CD4-positive, alpha-beta memory T cell (primary cell): ENCODE measurements at places on chromosomes 5 and 9.

- no peak for DNase-seq
Measured at GRCh38 chr5:150189728-150190502, at the start of gene SLC6A7. SLC6A7 (plus strand) TSS chr5:150190062; CDS start chr5:150190328, 266 bp downstream.

- no peak for DNase-seq
Measured at GRCh38 chr5:126872561-126873354, 95.8 kb downstream of the LMNB1 start.

DNA sequence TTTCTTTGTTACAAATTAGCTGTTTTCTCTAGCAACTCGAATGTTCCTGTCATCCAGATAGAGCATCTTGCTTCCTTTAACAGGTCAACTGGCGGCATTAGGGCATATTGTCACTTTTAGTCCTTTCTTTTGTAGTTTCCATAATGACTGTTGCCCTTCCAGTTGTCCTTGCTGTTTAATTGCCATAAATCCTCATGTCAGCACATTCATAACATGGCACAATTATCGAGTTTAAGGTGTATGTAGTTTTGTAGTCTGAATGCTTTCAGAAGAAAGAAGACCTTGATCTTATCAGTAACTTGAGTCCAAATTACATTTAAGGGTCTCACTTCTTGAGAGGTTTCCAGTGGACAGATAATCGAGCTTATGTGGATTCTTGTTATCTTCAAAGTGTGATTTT, 161.7 kb upstream of the CDH12 start:
- no peak for DNase-seq

GRCh38 chr5:43416803-43417394, 4.7 kb upstream of the CCL28 start:
- no peak for DNase-seq

- no peak for DNase-seq
Measured at GRCh38 chr5:59837071-59837470, 56.5 kb downstream of the PDE4D start.

GRCh38 chr5:38515646-38516045, 40.8 kb downstream of the LIFR start:
- no peak for DNase-seq

- DNase-seq: no peak
Measured at GRCh38 chr9:121633736-121634135, 17.7 kb upstream of the DAB2IP start.

DNA sequence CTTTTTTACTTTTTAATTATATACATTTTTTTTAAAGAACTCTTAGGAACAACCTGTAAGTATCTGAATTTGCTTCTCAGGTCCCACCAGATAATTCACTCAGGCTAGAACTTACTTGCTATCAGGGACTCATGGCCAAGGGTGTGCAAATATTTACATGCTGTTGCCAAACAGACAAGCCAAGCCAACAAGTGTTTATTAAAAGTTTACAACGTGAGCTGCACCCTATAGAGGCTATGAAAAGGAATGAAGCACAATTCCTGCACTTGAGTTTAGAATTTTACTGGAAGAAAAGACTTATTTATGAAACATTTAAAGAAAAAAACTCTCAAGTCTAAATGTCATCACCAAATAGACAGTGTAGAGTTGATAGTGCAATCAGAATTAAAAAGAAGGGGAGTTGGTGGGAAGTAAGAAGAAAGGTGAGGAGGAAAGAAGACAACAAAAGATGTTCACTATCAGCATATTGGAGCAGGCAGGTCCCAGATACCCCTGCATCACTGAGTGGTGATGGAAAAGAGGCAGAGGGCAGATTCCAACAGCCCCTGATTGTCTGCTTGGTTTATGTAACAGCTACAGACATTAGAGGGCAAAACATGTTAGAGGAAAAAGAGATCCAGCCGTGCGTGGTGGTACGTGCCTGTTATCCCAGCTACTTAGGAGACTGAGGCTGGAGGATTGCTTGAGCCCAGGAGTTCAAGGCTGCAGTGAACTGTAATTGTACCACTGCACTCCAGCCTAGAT, 32.8 kb downstream of the SH3RF2 start:
- no peak for DNase-seq

DNA sequence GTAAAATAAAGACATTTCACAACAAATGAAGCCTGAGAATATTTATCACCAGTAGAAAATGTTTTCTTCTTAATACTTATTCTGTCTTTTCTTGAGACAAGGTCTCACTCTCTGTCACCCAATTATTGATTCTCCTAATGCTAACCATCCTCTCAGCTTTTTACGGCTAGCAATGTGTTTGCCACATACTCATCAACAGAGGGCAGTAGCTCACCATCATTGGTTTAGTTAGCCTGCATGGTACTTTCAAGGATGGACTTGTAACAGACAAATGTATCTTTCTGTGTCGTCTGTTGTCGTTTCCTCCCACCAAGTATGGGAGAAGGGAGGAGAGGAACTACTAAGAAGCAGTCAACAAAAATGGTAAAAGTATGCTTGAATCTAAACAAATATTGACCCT, 5.9 kb upstream of the ACO1 start:
- DNase-seq: peak; percentile 56

GRCh38 chr9:18343784-18344183, 130.2 kb upstream of the ADAMTSL1 start:
- no peak for DNase-seq

DNA sequence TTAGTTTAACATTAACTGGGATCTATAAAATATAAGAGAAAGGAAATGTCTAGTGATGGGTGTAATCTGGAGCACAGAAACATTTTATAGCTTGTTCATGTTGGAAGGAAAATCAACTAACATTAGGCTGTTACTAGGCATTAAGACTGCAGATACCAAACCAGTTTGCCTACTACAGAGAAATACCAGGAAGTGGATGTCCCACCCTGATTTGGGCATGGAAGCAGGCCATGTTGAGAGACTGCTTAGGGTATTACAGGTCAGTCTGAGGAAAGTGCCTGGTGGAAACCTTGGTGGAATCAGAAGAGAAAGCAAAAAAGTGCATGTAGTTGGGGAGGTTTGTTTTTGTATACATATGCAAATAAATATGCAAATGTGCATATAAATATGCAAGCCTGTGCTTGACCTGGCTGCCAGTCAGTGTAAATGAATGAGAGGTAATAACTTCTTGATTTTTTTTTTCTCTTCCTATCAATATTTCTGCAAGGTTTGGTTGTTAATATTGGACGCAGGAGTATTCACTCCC, 9.6 kb upstream of the CCDC112 start:
- DNase-seq: no peak

DNA sequence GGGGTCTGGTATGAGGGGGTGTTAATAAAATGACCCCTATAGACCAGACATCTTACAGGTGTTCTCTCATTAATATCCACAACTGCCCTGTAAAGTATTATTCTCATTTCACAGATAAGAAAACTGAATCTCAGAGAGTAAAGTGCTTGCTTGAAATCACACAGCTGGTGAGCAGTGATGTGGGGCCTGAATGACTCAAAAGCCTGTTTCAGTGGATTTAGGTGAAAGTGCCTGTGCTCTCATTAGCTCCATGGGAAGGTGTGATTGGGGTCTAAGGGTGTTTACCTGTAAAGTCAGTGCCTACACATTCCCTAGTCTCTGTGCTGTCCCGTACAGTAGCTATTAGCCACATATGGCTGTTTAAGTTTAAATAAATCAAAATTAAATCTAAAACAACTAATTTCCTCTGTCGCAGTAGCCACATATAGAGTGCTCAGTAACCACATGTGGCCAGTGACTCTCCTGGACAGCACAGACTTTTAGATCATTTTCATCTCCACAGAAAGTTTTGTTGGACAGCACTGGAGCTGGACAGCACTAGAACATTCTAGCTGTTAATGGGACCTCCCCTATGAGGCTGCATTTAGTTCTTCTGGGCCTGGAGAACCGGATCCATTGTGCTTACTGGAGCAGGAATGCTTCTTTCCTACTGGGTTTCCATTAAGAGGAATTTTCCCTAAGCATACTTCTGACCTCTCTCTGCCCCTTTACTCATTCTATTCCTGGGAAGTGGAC, 52.5 kb upstream of the SEMA6A start:
- DNase-seq: no peak

DNA sequence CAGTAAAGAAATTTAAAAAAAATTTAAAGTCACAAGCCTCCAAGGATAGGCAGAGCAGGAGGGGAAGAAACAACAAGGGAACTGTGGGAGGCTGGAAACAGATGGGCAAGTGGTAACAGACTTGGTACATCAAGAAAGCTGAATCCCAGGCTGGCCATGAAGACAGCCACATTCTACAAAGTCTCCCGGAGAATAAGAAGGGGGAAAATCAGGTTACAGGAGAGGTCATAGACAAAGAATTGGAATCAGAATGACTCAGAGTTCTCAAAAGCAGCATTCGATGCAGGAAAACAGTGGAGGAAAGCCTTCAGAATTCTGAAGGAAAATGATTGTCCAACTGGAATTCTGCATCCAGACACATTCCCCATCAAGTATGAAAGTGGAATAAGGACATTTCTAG, 129.7 kb downstream of the ADAMTS2 start:
- DNase-seq: no peak

- DNase-seq: no peak
Measured at GRCh38 chr5:141095263-141095641, 837 bp downstream of the PCDHB2 start.

GRCh38 chr5:132827943-132828673, 2.3 kb downstream of the SHROOM1 start:
- no peak for DNase-seq

GRCh38 chr5:175902026-175902425, 30.6 kb downstream of the CPLX2 start:
- no peak for DNase-seq

- DNase-seq: no peak
Measured at GRCh38 chr9:78609450-78609849, 312.5 kb downstream of the PSAT1 start.

DNA sequence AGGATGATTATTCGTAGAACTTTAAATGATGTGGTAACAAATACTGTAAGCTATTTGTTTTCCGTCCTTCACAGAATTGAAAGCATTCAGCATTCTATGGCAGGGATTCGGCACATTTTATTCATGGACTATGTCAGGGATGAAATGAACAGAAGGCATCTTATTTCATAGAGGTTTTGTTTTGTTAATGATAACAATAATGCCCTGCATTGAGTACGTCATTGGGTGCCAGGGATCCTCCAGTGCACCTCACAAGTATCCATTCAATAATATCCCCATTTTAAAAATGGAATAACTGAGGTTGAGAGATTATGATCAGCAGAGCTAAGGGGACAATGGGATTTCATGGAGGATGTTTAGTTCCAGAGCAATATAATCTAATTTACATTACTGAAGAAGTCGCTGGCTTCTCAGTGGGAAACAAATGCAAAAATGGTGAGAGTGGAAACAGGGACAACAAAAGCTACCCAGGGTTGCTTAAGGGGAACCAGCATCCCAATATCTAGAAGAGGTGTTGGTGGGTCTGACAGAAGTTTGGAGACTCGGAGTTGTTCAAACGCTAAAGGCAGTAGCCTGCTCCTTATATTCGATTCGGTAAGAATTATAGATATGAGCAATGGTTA, 985.7 kb upstream of the WWC1 start:
- DNase-seq: no peak

GRCh38 chr5:124461941-124462340, 284.5 kb downstream of the ZNF608 start:
- DNase-seq: no peak

DNA sequence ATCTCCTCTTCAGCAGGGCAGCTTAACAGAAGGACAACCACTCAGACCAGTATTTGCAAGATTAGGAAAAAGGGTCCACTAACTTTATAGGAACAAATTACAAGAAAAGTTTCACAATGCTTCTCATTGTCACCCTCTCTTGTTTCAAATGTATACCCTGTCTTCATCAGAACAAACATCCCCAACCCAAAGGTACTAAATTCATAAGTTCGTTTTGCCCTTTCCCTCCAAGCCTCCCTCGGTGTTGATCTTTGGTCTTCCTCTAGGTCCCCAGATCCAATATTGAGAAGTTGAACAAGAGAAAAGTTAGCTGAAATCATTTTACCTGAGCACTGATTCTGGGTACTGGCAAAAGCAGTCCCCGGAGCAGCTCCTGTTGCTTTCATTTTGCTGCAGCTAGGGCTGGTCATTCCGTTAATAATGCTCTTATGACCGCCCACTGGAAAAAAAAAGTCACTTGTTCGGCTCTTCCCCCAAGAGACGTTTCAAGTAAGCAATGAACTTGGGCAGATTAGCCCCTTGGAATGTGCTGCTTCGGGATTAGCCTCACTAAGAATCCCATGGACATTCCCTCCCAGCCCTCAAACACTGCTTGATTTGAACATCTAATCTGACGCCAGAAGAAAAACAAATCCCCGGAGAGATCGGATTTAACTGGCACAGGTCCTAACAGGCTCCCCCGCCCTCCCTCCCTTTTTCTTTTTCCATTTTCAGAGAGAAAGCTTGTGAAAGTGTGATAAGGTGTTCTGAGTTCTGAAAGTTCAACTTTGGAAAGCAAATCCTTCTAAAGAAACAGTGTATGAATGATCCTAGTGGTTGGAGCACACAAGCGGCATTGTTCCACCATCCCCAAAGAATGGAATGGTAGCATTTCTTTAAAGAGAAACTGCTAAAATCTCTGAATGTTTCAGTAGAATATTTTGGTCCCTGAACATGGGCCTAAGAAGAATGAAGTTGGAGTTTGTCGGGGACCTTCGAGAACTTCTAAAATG, 252.5 kb downstream of the TRPM3 start:
- DNase-seq: no peak

- no peak for DNase-seq
Measured at GRCh38 chr9:91732187-91733005, 217.6 kb downstream of the ROR2 start.

DNA sequence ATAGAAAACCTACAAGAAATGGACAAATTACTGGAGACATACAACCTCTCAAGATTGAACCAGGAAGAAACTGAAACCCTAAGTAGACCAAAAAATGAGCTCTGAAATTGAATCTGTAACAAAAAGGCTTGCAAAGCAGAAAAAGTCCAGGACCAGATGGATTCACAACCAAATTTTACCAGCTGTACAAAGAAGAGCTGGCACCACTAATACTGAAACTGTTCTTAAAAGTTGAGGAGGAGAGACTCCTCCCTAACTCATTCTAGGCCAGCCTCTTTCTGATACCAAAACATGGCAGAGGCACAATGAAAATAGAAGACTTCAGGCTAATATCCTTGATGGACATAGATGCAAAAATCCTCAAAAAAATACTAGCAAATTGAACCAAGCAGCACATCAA, 542.3 kb downstream of the CYLC2 start:
- DNase-seq: no peak

DNA sequence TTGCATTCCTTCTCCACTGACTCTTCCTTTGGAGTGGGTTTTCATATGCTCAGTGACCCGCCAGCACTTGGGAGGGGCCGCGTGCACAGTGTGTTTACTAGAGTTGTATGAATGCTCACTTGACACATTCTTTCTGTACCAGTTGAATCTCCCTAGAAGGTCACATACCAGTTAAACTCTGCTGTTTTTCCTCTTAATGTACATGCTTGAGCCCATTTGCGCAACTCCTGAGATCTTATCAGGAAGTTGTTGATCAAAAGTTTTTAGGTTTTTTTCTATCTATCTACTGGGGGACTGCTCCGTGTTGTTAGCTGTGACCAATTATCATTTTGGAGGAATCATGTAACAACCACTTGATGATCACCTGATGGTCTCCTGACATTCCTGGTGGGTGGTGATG, 392.7 kb downstream of the CDH9 start:
- DNase-seq: no peak

- no peak for DNase-seq
Measured at GRCh38 chr9:119844431-119844830, 475.2 kb upstream of the BRINP1 start.

- DNase-seq: no peak
Measured at GRCh38 chr9:87370049-87370685, 127.5 kb upstream of the DAPK1 start.

GRCh38 chr5:125633523-125633922, 789.7 kb upstream of the GRAMD2B start:
- DNase-seq: no peak

- no peak for DNase-seq
Measured at GRCh38 chr5:36438765-36439561, 137.3 kb upstream of the RANBP3L start.

- DNase-seq: no peak
Measured at GRCh38 chr5:22887566-22887965, 34.4 kb upstream of the CDH12 start.
